ENCODE measurements at places on chromosomes 4 and X.

DNA sequence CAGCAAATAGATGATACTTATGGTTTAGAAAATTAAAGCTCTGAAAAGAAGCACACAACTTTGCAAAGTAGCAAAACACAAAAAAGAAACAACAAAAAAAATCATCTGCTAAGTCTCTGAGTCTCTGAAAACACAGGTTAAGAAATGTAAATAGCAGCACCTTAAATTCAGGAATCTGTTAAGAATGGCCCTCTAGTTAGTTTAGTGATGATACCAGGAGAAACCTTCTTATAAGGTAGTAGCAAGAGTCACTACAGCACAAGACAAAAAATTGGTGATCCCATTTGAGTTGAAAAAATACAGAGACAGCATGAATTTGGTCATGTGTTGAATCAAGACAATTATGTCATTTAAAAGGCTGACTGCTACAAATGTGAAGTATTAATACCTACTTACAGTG, 308.2 kb upstream of the ADGRL3 start:
- no peak for DNase-seq

DNA sequence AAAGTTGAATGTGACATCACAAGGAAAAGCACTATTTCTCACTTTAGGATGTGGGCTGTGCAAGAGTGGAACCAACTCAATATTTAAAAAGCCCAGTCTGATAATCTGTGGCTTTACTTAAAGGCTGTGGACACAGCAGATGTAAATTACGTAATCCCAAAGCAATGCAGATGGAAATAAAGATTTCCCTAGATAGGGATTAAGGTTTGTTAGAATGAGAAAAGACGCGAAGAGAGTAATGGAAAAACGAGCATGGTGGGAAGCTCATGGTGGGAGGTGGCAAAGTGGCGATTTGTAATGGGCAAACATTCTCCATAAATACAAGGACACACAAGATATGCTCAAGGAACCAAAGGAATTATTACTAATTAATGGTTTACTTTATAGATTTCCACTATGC, 985.5 kb downstream of the FSTL5 start:
- no peak for DNase-seq

GRCh38 chr4:105060628-105061027, 86.0 kb upstream of the TET2 start:
- peak; percentile 22 for DNase-seq

DNA sequence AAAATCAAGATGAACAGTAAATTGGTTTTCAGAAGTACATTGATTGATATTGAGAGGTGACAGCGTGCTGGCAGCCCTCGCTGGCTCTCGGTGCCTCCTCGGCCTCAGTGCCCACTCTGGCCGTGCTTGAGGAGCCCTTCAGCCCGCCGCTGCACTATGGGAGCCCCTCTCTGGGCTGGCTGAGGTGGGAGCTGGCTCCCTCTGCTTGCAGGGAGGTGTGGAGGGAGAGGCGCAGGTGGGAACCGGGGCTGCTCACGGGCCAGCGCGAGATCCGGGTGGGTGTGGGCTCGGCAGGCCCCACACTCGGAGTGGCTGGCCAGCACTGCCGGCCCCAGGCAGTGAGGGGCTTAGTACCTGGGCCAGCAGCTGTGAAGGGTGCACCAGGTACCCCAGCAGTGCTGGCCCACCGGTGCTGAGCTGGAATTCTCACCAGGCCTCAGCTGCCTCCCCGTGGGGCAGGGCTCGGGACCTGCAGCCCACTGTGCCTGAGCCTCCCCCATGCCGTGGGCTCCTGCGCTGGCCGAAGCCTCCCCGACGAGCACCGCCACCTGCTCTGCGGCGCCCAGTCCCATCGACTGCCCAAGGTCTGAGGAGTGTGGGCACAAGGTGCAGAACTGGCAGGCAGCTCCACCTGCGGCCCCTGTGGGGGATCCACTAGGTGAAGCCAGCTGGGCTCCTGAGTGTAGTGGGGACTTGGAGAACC, 25.2 kb downstream of the RAP2C start:
- no peak for DNase-seq

DNA sequence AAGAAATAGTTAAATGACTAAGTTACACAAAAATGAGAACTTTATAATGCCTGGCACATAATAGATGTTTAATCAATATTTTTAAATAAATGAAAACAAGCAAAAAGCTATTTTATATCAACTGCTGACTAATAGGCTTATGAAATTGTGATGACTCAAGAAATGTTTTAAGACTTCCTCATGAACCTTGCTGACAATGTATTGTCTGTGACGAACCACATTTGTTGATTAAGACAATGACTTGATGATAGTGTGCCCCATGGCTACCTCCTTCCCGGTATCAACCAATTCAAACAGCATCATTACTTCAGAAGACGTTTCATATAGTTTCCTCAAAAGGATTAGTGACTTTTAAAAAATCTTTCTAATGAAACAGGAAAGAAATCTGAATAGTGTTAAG, 7.9 kb downstream of the CXCL6 start:
- DNase-seq = no peak

- no peak for DNase-seq
Observed at GRCh38 chrX:105302246-105302645, 81.8 kb upstream of the TEX13A start.

DNA sequence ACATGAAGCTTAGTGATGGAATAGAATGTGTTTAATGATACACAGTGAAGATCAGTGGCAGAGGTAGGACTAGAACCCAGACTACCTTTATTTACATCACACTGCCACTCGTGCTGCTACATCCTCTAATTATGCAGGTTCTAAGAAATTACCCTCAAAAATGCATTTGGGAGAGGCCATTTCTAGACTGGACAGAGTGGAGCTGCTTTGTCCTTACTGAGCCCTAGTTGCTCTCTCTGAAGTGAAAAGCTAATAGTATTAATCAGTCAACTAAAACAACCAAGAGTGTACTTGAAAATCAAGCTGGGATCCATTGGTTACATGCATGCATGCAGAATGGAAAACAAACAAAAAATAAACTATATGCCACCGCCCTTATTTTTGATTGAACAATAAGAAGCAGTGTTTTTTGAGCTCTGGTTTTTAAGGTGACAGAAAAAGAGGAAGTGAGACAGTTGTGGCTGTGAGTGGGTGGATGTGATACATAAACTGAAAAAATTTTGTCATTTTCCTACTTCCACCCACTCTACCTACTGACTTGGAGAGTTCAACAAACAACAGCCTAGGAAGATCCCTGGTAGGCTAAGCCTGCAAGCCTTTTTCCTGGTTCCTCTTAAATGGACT, 6.8 kb upstream of the VSIG4 start:
- DNase-seq = no peak

GRCh38 chr4:5899881-5900280, 7.0 kb upstream of the CRMP1 start:
- DNase-seq = no peak

- no peak for DNase-seq
Observed at GRCh38 chr4:19358015-19358414, 893.7 kb upstream of the SLIT2 start.

- DNase-seq = peak; percentile 2
Observed at GRCh38 chr4:83772685-83773084, 236.8 kb downstream of the GPAT3 start.

DNA sequence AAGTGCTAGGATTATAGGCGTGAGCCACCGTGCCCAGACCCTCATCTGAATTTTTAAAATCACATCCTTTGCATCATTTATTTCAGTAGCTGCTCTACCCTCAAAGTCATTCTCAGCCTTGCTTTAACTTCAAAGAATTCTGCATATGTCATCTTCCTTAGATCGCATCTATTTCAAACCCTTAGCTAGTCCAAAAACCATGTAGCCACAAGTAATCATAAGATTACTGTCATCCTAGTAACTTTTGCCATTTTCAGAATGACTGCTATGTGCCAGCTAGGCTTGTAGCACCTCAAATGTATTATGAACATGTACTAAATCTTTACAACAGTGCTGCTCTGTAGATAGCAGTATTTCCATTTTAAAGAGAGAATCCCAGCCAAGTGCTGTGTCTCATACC, 45.5 kb upstream of the KLF3 start:
- DNase-seq = no peak

DNA sequence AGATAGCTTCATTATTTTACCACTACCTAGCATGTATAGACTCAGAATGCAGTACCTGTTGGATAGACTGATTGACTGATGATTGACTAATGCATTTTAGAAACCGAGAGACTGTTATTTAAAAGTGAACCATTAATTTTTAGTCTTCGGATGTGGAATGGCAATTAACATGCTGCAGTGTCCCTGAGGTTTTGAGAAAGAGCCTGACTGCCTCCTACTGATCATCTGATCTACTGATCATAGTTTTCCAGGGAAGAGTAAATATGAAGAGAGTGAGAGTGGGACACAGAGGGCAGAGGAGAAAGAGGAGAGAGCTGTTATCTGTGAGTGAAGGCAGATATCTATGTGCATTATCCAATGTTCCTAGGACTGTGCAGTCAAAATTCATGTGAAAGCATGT, 764.7 kb downstream of the TRIML1 start:
- peak; percentile 48 for DNase-seq

- peak; percentile 14 for DNase-seq
Observed at GRCh38 chr4:164485136-164485535, 268.8 kb upstream of the SMIM31 start.

GRCh38 chr4:128603081-128603480, 206.4 kb upstream of the JADE1 start:
- DNase-seq = no peak

- no peak for DNase-seq
Observed at GRCh38 chr4:55912249-55912648, 36.5 kb upstream of the CEP135 start.

GRCh38 chr4:19349416-19349815, 902.3 kb upstream of the SLIT2 start:
- DNase-seq = no peak

DNA sequence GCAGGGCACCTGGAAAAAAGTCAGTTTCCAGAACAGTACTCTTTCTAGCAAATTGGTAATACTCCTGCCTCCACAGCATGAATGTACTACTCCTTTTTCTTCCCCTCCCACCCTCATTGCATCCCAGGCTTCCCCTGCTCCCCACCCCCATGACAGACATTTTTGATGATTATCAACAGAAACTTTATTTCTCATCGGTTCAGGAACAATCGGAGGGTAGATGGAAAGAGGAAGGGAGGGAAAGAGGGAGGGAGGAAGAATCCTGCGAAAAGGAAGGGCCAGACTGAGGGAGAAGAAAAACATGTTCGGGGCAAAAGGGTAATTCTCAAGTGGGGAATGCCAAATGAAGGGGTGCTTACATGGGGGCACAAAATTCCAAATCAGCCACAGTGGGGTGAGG, 705 bp upstream of the CXorf65 start:
- no peak for DNase-seq

DNA sequence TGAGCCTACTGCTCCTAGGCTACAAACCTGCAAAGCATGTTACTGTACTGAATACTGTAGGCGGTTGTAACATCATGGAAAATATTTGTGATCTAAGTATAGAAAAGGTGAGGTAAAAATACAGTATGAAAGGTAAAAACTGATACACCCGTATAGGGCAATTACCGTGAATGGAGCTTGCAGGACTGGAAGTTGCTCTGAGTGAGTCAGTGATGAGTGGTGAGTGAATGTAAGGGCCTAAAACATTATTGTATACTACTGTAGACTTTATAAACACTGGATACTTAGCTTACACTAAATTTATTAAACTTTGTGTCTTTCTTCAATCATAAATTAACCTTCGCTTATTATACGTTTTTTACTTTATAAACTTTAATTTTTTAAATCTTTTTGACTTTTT, 3.7 kb downstream of the KIF4A start:
- no peak for DNase-seq

- peak; percentile 80 for DNase-seq
Observed at GRCh38 chrX:115023139-115023538, 5.7 kb upstream of the IL13RA2 start.

- DNase-seq = no peak
Observed at GRCh38 chr4:152232271-152232670, 303.6 kb downstream of the FBXW7 start.

DNA sequence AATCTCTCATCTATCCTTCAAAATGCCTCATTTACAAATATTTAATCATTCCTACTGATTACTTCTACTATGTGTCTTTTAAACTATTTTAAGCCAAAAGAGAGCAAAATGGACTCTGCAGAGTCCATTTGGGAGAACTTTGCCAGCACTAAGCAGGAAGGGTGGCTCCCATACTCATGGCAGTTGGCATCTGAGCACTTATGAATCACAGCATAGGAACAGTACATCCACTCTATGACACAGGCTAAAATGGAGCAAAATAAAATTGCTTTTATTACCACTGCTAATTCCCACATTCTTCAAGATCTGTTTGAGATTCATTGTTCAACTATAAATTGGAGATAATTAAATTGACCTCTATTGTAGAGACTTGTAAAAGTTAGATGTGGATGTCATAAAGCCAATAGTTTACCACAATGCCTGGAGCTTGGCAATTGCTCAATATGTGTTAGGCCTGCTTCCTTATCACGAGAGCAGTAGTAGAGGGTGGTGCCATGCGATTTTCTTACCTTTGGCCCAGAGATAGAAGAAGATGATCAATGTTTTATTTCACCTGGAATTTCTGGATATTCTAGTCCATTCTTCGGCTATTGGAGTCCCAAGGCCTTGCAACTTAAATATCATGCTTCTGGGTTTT, 19.1 kb downstream of the HPGD start:
- DNase-seq = no peak

DNA sequence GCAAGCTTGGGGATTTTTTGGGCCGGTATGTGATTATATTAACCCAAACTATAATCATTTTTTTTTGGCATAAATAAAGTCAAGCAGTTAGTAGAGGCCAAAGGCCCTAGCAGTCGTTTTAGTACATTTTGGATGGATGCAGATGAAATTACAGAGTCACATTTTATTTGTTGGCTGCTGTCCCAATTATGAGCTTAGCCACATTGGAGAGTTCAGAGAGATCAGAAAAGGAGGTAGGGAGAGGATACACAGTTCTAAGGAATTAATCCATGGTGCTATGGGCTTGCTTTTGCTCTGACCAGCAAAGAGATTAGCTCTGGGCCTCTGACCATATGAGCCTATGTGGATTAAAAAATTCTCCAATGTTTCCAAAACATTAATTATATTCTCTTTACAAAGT, 395.1 kb downstream of the RAPGEF2 start:
- DNase-seq = no peak

DNA sequence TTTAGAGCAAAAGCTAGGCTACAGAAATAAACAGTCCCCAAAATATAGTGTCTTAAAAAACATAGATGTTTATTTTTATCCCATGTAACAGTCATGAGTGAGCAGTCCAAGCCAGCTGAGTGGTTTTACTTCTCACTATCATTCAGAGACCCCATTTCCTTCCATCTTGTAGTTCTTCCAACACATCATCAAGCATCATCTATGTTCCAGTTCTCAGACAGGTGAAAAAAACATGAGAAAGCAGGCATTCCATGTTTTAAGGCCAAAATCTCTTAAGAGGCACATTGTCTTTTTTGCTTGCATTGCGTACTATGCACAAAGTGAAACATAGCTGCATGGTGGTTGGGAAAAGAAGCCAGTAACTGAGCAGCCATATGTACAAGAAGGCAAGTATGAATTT, 128.6 kb downstream of the ATOH1 start:
- no peak for DNase-seq

All from DMS53 (cell line).